ENCODE measurements at places on chromosomes 1 and 21. TPM values are rescaled to one million over a fixed set of nuclear protein-coding genes. Genes with fewer than 3 reads are reported as not detected.
A peak's percentile ranks its signal among the peaks of the same experiment; 100 is the strongest.

DNA sequence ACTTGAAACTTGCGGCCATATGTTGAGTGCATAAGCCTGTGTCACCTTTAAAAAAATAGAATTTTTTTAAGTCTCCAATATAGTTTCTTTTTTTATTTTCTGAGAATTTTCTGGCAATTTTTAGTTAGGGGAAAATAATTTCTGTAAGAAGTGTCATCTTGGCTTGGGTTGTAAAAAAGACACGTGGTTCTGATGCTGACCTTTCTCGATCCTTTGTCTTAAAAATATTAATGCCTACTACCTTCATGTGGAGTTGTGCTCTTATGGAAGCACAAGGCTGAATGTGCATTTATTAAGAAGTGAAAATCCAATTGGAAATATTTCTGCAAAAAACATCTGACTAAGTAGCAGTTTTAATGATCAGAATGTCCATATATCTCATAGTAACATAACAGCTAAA, 3.5 kb downstream of the ELAVL4 start:
- DNase-seq = no peak

- no peak for DNase-seq
These were observed 13.6 kb downstream of the NUP210L start for GRCh38 chr1:154141240-154141639.

- peak; percentile 16 for DNase-seq
These were observed 13.6 kb upstream of the TARS2 start for GRCh38 chr1:150473659-150474058.

Gene S100A3
- total RNA-seq = not detected

DNA sequence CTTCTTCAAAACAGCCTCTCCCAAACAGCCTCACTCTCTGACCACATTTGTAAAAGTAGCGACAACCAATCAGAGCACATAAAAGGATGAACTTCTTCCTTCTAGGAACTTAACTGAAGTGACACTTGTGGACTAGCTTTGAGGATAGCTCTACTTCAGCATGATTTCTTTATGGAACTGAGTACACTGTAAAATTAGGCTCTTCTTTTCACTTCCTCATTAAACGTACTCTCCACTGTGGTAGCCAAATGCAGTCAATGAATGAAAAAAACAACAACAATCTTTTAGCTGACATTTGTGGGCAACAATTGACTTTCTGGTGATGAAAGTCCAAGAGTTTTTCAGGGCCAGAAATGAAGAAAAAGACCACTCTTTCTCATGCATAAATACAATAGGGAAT, 9.6 kb downstream of the LRRC53 start:
- no peak for DNase-seq

Data from tibial nerve (tissue), 4 donors.